Spinal cord (tissue), 10 donors: ENCODE measurements at places on chromosomes 5 and 9.
A peak's percentile ranks its signal among the peaks of the same experiment; 100 is the strongest.

DNA sequence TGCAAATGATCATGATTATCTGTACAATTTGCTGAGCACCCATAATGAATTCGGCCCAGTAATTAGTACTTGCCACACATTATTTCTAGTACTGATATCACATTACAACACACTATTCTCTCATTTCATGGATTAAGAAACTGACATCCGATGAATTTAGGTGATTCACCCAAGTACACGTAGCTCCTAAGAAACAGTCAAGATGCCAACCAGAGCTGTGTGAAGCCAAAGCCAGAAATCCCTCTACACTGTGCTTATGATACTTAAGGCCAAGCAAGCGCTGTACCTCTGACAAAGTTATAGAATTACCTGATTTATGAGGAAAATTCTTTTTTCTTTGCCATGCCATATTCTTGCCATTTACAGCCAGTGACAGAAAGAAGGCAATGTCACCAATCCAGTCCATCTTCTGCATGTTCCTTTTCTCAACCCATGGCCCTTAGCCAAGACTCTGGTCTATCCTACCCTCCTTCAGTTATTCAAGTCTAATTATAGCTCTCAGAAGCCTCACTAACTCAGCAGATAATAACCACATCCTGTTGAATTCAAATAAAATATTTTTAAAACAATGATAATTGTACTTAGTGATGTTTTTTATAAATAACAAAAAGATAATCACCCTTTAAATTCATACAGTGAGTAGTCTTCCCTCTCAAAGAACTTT, 74.3 kb upstream of the PTGER4 start:
- DNase-seq: no peak

DNA sequence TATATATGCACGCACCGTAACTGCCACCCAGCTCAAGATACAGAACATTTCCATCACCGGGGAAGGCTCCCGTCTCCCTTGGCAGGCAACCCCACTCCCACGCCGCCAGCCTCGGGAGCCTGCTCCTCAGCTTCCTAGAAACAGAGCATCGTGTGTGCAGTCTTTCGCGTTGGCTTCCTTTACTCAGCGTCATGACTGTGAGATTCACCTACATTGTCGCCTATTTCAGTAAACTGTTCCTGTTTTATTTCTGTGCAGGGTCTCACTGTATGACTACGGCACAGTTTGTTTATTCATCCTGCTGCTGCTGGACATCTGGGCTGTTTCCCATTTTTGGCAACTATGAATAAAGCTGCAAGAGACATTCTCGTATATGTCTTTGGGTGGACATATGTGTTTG, 90.7 kb downstream of the STK10 start:
- no peak for DNase-seq

- peak; percentile 17 for DNase-seq
Observed at GRCh38 chr5:164364237-164365208, 859.1 kb downstream of the MAT2B start.

DNA sequence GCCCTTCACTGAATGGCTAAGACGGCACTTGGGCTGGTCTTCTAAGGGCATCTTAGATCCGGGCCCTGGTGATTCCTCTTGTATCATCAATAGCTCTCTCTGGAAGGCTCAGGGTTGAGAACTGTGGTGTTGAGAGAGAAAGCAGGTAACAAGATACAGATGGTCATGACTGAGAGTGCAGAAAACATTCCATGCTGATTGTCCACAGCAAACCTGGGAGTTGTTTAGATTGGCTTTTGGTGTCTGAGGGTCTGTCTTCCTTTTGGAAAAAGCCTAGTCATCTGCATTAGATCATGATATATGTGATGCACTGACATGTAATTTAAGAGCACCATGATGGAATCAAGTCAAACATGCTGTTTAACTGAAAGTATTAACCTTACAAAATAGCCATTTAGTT, 331.9 kb downstream of the ADAMTS6 start:
- no peak for DNase-seq

GRCh38 chr5:25975885-25976284, 1062.5 kb downstream of the CDH9 start:
- DNase-seq: no peak

DNA sequence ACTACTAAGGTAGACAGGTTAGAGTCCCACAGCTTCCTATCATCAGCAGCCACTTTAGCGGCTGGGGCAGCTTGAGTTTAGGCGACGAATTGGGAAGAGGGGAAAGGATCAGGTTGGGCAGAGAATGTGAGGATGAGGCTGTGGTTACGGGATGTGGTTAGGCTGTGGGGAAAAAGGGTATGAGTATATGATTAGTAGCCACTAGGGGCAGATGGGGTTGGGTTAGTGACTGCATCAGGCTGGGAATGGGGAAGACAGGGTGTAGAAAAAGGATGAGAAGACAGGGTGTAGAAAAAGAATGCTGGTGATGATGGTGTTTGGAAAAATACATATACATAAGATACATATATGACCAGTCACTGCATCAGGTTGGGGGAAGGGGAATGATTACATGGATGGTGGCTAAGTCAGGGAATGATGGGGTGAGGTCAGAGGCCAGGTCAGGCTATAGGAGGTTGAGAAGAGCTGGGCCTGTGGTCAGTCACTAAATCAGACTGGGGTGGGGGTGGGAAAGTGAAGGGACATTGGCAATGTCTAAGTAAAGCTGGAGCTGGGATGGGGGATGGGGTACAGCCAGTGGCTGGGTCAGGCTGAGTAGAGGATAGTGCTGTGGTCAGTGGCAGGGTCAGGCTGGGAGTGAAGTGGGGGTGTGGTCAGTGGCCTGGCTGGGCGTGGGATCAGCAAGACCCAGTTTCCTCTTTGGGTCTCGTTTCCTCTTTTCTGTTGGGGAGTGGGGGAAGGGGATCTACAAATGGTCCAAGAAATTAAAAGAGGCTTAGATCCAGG, 2.1 kb downstream of the TLN1 start:
- DNase-seq: no peak

- DNase-seq: no peak
Observed at GRCh38 chr9:134636149-134636507, 5.5 kb upstream of the COL5A1 start.

DNA sequence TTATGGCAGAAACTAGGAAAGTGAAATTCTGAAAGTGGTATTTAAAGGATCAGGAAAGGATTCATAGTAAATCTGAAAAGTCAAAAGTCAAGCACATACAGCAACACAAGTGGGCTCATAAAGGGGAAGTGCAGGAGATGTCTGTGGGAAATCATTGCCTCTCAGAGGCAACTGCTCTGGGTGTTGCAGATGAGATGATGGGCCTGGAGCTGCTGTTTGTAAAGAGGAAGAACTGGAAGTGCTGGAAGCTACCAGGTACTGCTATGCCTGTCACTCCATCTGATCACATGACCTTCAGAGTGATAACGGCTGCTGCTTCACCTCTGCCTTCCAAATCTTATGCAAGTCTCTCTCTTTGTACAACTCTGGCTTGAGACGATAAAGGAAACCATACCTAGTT, 55.9 kb downstream of the ADRB2 start:
- no peak for DNase-seq

DNA sequence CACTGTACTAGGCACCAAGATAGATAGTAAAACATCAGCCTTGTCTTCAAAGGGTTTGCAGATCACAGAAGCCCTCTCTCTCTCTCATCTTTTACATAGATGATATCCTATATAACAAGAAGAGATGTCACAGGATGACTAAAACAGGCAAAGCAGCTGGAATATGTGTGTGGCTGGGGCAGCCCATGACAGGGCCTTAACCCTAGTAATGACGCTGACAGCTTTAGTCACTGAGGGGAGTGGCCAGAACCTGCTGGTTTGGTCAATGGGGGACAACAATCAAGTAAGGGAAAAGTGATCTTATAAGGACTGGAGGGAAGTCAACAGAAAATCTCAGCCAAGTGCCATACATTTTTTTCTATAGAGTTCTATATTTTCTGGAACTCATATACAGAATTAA, 41.9 kb upstream of the RIC1 start:
- DNase-seq: no peak

- no peak for DNase-seq
Observed at GRCh38 chr9:2780846-2781245, 63.0 kb downstream of the PUM3 start.

- DNase-seq: no peak
Observed at GRCh38 chr9:86602715-86603114, 248.5 kb upstream of the TUT7 start.

DNA sequence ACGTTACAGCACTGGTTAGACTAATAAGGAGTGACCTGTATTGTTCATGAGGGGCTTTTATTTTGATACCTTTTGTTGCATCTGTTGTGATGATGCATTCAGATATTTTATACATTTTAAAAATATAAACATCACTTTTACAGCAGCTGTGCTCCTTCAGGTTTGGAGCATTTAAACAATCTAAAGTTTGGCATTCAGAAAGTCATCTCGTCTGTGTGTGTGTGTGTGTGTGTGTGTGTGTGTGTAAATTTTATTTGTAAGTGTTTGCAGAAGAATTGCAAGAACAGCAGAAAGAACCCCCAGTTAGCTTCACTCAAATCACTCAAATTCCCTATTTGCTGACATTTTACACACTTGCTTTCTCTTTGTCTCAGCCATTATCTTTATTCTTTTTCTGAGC, 87.4 kb downstream of the ERCC6L2 start:
- no peak for DNase-seq

- no peak for DNase-seq
Observed at GRCh38 chr9:120446671-120447070, 133.3 kb downstream of the CDK5RAP2 start.

DNA sequence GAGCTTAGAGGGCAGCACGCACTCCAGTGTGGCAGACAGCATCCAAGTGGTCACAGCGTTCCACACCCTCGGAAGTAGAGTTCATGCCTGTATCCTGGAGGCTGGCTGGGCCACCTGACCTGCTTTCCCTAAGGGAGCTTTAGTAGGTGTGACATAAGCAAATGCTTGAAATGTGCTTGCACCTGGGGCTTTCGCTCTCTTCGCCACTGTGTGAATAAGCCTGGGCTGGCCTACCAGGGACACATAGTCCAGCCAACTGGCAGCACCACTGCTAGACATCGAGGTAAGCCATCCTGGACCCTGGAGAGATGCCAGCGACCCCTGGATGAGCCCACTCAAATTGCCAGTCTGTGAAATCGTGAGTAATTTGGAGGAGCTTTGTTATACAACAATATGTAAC, 24.9 kb upstream of the IRX4 start:
- DNase-seq: no peak

DNA sequence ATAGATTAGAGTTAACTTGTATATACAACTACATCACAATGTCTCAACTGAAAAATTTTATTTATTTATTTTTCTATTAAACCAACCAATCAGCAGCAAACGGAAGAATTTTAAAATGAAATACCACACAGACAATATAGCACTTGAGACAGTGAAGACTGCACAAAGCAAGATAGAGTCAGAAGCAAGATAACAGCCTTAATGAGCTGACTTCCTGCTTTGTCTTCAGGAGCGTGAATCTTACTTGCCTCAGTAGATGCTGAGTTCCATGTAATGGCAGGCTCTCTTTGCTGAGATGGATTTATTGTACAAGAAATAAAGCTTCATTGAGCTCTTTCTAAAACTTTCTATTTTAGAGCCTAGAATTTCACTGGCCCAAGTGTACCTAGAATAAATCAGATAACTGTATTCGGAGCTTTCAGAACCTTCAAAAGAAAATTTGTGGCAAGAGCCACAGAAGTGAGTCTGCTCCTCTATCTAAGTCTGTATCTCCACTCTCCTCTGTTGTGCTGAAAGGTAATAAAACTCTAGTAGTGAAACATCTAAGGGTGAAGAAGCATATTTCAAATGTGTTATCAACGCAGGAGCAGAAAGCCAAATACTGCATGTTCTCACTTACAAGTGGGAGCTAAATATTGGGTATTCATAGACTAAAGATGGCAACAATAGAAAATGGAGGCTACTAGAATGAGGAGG, 83.3 kb upstream of the ANKRD55 start:
- no peak for DNase-seq

DNA sequence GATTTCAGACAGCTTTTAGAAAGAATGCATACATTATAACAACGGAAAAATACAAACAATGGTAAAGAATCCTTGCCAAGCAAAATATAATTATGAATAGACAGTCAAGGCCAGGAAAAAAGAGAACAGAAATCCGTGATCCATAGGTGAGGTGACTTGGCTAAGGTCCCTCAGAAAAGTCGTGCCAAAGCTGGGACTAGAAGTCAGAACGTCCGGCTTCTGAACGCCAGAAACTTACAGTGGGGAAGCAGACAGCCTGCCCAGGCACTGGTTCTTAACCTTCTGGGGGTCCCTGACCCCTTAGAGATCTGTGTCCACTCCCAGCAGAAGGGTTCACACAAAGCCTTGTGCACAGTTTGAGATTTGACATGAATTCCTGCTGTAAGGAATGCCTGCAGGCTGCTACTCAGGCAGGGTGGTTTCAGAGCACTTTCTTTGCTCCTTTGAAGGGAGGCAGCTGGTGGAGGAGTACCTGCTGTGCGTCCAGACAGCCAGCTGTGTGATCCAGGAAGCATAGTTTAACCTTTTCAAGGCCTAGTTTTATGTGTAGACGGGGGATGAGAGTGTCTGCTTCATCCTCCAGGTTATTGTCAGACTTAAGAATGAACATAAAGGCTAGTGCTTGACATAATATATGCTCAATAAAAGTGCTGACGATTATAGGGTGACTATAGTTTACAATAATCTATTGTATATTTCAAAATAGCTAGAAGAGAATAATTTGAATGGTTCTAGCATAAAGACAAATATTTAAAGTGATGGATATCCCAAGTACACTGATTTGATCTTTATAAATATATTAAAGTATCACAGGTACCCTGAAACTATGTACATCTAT, 852 bp downstream of the ARHGEF37 start:
- DNase-seq: no peak

DNA sequence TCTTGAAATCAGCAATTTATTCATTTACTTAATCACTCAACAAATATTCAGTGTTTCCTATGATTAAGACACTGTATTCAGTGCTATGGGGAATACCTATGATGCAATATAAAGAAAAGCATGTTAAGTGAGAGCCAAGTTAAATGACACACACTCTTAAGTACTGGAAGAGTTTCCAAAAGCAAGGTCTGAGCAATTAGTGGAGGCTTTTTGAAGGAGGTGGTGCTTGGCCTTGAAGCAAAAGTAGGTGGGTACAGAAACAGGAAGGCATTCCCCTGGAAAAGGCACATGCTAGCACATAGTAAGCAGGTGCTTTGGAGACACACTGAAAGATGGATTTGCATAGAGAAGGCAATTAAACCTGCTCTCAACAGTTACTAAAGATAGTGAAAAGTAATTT, 4.0 kb downstream of the TSLP start:
- DNase-seq: no peak

GRCh38 chr9:107772988-107773387, 283.4 kb upstream of the KLF4 start:
- DNase-seq: no peak

- no peak for DNase-seq
Observed at GRCh38 chr5:171188016-171188415, 121.0 kb upstream of the TLX3 start.

- no peak for DNase-seq
Observed at GRCh38 chr5:78907255-78907891, 77.7 kb downstream of the ARSB start.

GRCh38 chr5:143085319-143085917, 315.2 kb downstream of the ARHGAP26 start:
- DNase-seq: no peak

DNA sequence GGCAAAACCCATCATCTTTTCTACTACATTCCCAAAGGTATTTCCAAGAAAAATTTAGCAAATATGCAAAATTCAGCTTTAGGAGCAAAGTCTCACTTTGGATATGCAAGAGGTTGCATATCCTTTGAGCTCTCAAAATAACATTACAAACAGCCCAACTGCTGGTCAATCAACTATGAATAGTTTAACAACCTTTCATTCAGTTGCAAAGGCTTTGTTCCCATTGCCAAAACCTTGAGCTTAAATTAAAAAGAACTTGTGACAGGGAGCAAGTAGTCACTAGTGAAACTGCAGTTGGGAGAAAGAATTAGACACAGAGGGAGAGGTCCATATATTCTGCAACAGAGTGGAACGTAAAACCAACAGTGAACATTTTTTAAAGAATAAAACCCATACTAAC, 8.8 kb downstream of the ZNF608 start:
- DNase-seq: peak; percentile 24
